Fibroblast of skin of abdomen (primary cell): ENCODE measurements at places on chromosomes 7 and 10.
A peak's percentile ranks its signal among the peaks of the same experiment; 100 is the strongest.

- no peak for DNase-seq
These were observed 245.5 kb downstream of the SKAP2 start for GRCh38 chr7:26618898-26619297.

DNA sequence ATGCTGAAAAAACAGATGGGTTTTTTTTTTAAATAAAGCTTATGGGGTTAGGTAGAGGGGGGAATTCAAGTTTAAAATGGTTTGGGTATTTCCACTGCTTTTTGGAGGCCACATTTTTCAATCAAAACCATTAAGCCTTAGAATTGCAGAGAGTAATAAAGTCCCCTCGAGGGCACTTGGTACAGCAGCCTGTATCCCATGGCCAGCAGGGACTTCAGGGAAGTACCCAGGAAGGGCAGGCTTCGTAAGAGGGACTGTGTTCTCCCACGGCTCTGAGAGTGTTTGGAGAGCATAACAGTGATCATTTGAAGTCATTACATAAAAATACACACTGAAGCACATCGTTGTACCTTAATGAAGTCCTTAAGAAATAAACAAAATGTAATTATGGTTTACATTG is 432.7 kb downstream of the DPP6 start:
- DNase-seq, result no peak

- DNase-seq, result no peak
These were observed 22.7 kb upstream of the ZWINT start for GRCh38 chr10:56383806-56384205.

- no peak for DNase-seq
These were observed 242.3 kb downstream of the DYNC1I1 start for GRCh38 chr7:96014617-96015016.

DNA sequence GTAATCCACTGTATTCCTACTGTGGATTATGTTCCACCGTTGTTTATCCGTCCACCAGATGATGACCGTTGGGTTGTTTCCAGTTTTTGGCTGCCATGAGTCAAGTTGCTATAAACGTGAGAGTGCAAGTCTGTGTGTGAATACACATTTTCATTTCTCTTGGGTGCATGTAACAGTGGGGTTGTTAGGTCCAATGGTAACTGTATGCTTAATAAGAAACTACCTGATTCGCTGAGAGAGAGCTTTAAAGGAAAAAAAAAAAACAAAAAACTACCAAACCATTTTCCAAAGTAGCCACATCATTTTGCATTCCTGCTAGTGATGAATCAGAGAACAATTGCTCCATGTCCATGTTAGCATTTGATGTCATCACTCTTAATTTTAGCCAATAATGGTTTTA is 15.9 kb downstream of the UBN2 start:
- DNase-seq, result peak; percentile 66

DNA sequence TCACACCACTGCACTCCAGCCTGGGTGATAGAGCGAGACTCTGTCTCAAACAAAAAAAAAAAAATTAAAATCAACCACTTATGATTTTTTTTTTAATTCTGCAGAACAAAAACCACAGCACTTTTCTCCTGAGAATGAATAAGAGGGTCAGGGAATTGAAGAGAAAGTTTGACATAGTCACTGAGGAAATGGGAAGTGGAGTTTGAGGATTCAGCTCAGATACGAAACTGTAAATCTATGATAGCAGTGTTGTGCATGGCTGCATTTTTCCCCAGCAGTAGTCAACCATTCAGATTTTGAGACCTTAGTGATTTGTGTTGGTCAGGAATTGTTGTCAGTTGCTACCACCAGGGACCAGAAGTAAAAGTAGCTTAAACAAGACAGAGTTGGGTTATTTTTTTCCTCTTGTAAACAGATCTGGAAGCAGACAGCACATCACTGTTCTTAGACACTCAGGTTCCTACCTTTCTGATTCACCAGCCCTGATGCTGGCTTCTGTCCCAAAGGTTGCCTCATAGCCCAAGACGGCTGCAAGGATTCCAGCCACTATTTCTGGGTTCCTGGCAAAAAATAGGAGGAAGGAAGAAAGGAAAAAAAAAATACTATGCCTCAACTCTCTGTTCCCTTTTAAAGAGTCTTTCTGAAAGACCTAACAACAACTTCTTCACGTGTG is 20.1 kb downstream of the PILRA start:
- DNase-seq, result no peak

- DNase-seq, result no peak
These were observed 138.8 kb upstream of the TCERG1L start for GRCh38 chr10:131450216-131450765.

GRCh38 chr7:111264981-111265380 is 174.1 kb downstream of the LRRN3 start:
- DNase-seq, result no peak

- no peak for DNase-seq
These were observed 1.9 kb upstream of the SNX13 start for GRCh38 chr7:17942231-17942630.

DNA sequence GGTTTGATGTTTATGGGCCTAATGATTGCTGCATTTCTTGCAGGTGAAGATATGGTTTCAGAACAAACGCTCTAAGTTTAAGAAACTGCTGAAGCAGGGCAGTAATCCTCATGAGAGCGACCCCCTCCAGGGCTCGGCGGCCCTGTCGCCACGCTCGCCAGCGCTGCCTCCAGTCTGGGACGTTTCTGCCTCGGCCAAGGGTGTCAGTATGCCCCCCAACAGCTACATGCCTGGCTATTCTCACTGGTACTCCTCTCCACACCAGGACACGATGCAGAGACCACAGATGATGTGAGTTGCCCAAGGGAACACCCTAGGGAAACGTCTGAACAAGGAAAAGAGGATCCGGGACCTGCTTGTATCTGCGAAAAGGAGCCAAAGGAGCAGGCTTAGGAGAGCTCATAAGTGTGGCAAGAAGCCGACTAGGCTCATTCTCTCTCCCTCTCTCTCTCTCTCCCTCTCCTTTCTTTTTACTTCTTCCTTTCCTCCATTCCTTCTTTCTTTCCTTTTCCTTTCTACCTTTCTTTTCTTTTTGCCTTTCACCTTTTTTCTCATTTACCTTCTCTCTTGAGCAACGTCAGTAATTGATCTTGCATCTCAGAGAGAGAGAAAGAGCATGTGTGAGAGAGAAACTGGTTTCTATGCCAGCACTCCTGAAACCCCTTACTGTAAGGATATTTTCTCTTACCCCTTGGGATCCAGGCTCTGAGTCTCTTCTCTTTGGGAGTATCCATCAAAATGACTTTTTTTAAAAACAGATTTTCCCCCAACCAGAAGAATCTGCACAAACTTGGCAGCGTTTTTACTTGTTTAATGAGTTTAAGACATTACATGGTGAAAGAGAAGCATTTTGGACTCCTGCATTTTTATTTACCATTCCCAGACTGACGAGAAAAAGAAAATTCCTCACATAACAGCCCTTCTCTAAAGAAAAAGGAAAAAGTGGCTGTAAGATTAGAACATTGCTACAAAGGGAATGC is 4.7 kb downstream of the DLX6 start:
- no peak for DNase-seq

DNA sequence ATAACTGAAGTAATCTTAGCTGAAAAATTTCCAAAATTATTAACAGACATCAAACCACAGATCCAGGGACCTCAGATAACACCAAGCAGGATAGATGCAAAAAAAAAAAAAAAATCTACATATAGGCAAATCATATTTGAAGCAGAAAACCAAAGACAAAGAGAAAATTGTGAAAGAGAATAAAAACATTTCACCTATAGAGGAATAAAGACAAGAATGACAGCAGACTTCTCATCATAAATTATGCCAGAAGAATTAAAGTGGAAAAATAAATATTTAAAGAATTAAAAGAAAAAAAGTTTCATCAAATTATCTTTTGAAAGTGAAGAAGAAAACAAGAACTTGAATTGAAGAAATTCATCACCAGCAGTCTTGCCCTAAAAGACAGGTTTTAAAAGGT is 467.5 kb downstream of the GPAM start:
- no peak for DNase-seq

DNA sequence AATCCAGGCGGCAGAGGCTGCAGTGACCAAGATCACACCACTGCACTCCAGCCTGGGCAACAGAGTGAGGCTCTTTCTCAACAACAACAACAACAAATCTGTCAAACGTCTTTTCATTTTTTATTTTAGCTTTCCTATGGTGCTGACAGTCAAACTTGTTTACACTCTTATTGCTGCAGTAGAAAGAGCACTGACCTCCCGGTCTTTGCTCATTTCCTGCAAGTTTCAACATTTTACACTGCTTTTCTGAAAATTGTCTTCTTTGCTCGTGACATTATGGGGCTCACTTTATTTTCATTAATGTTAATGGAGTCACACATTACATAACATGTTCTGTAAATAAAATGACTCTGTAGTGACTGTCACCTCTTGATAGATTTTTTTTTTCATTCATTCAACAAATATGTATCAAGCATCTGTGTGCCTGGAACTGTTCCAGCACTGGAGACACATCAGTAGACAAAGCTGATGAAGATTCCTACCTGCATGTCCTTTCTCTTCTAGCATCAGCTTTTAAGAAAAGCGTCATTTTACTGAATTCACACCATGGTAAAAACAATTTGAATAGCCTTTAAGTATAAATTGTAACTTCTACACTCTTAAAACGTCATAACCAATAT is 277.3 kb downstream of the CELF2 start:
- DNase-seq, result no peak

- DNase-seq, result no peak
These were observed 168.5 kb downstream of the PLXNA4 start for GRCh38 chr7:132407764-132408163.

GRCh38 chr10:50420196-50420595 is 168.9 kb upstream of the ASAH2 start:
- no peak for DNase-seq

- peak; percentile 35 for DNase-seq
These were observed 561.7 kb downstream of the SDK1 start for GRCh38 chr7:3862774-3863173.

GRCh38 chr7:25541094-25541821 is 313.0 kb upstream of the NPVF start:
- no peak for DNase-seq

DNA sequence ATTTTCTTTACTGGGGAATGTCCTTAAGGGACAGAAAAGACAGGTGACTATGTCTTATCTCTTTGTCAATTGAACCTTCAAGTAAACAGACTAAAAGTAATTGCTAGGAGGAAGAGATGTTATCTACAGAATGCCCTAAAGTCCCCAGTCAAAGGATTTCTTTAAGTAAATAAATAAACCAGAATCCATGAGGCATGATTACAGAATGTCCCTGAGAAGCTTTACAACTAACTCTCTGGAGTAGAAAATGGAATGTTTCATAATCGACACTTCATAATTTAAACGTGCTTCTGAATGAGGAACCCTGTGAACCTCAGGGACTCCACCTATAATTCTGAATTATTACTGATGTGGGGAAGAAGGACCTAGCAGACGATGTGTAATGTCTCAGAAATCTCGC is 187.9 kb upstream of the IMMP2L start:
- no peak for DNase-seq

- no peak for DNase-seq
These were observed 45.0 kb upstream of the ANLN start for GRCh38 chr7:36344622-36345021.

GRCh38 chr7:147406521-147407135 is 1183.9 kb upstream of the C7orf33 start:
- peak; percentile 18 for DNase-seq

DNA sequence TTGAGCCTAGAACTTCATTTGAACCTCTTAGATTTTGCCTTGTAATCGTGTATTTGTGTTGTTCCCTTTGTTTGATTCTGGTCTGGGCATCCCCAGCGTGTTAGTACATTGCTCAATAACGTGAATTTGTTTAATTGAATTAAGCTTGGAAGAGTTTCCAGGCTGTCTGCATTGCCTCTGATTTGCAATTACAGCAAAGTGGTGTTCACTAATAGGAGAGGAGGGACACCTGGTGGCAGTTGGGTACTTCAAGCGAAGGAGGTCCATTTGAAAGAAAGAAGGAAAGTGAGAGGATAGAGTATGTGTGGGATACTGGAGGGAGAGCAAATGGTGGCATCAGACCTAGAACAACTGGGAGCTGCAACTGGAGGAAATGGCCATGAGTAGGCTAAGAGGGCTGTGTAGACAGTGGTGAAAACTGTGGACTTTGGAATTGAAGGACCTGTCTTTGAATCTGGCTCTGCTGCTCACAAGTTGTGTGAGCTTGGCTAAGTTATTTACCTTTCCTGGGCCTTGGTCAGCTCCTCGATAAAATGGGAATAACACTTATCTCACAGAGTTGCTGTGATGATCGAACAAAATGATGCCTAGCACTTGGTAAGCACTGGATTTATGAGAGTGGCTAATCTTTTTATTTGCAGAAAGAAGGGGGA is 15.1 kb downstream of the LSMEM1 start:
- DNase-seq, result peak; percentile 66

- no peak for DNase-seq
These were observed 67.5 kb upstream of the ZMIZ1 start for GRCh38 chr10:79001082-79001885.

GRCh38 chr7:45179666-45180065 is 22.1 kb downstream of the RAMP3 start:
- no peak for DNase-seq

GRCh38 chr7:76198202-76198601 is 3.5 kb upstream of the SRRM3 start:
- DNase-seq, result no peak

- DNase-seq, result no peak
These were observed 592 bp upstream of the PIK3CG start for GRCh38 chr7:106864298-106865081.

- no peak for DNase-seq
These were observed 116.7 kb downstream of the SGMS1 start for GRCh38 chr10:50506861-50507573.

DNA sequence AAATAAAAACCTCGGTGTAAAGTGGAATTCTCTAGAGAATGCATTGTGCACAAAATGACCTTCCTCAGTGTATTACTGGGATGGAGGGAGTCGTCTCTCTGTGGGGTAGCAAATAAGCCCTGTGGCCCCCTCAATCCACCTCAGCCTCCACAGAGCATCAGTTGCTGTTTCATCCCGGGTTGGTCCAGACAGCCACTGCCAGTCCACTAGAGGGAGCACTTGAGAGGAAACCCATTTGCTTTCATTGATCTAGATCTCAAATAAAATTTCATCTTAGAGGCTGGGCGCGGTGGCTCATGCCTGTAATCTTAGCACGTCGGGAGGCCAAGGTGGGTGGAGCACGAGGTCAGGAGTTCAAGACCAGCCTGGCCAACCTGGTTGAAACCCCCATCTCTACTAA is 1128.7 kb downstream of the CNTNAP2 start:
- DNase-seq, result peak; percentile 36

DNA sequence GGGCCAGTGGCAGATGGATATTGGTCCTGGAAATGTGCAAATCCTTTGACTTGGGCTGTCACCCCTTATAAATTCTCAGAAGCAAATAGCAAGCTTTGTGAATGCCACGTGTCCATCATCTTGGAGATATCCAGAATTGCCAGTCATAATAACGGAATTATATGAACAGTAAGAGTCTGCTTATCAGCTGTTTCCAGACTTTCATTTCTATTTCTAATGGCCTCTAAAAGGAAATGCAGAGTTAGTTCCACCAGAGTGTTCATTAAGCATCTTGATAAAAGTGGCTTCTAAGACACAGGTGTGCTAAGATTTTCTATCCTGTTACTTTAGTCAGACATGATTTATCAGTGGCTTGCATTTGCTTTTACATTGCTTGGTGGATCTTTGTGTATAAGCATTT is 87.4 kb downstream of the RAMP3 start:
- no peak for DNase-seq
